ENCODE measurements at places on chromosomes 13 and 19.

DNA sequence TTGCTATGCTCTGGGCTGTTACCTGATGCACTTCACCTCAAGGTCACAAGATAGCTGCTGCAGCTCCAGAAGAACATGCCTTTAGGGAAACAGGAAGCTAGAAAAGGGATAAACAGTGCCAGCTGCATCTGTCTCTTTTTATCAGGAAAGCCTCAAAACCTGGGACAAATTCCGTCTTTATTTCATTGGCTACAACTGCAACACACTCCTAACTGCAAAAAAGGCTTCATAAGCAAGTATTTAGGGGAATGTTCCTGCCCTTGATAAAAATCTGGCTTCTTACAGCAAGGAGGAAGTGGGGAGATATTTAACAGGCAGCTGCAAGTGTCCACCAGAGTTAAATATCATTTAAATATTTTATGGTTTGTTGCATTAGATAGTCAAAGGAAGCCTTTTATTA lies 34.2 kb upstream of the SERTM1 start:
- H3K27ac ChIP-seq = no peak overlapping the region
- no peaks in the 10 kb centered on the region for H3K4me1 ChIP-seq
- DNase-seq = no peak
- H3K4me3 ChIP-seq = no peak overlapping the region

DNA sequence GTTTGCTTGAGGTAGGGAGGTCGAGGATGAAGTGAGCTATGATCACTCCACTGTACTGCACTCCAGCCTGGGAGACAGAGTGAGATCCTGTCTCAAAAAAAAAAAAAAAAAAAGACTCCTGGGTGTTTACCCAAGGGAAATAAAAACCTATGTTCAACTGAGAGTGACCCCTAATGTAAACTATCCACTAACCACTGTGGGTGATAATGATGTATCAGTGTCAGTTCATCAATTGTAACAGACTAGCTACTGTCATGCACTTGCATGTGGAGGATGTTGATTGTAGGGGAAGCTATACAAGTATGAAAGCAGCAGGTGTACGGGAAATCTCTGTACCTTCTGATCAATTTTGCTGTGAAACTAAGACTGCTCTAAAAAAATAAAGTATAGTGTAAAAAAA lies 2.6 kb upstream of the CIB3 start:
- DNase-seq = no peak
- H3K27ac ChIP-seq = no peak overlapping the region
- no peaks in the 10 kb centered on the region for H3K36me3 ChIP-seq
- no peak overlapping the region for H3K4me3 ChIP-seq
- peaks cover 8% of the 10 kb centered on the region for H3K4me1 ChIP-seq

GRCh38 chr13:22562116-22562515 lies 618.7 kb upstream of the SGCG start:
- no peaks in the 10 kb centered on the region for H3K27me3 ChIP-seq
- no peak overlapping the region for H3K27ac ChIP-seq
- no peak overlapping the region for H3K4me3 ChIP-seq
- DNase-seq = no peak
- no peaks in the 10 kb centered on the region for H3K4me1 ChIP-seq

- H3K4me3 ChIP-seq = no peak overlapping the region
- no peaks in the 10 kb centered on the region for H3K36me3 ChIP-seq
- peak; percentile 75 for DNase-seq
- no peaks in the 10 kb centered on the region for H3K27me3 ChIP-seq
These were observed 41.7 kb upstream of the CEACAM20 start for GRCh38 chr19:44570984-44571684.

DNA sequence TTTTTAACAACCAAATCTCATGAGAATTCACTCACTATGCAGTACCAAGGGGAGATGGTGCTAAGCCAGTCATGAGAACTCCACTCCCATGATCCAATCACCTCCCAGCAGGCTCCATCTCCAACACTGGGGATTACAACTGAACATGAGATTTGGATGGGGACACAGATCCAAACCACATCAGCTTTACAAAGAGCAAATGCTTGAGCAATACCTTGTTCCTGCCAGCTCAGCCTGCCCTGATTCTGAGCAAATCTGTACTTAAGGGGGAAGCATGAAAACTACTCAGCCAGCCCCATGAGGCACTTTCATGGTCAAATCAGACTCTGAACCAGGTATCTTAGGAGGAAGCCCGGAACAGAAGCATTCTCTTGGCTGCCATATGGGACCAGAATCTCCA lies 259.9 kb downstream of the TBC1D4 start:
- H3K27me3 ChIP-seq = 0 out of 2 replicates have a peak, but pooled peaks cover 5% of the 10 kb centered on the region
- DNase-seq = no peak
- no peak overlapping the region for H3K4me3 ChIP-seq
- H3K36me3 ChIP-seq = no peaks in the 10 kb centered on the region

DNA sequence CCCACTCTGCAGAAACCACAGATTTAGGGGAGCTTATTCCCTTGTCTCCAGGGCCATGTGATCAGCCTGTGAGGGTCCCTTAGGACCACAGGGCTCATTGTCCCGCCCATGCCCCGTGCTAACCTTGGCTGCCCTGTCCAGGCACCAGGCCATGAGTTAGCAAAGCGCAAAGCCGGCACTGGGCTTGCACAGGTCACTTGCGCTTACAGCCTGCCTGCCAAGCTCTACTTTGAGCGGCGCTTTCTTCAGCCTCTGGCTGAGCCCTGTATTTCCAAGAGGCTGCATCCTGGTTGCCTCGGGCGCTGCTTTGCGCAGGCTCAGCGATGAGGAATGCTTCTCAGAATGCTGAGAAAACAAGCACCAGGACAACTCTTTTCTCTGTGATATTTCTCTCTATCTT lies 188.0 kb downstream of the TDRD3 start:
- H3K36me3 ChIP-seq = no peaks in the 10 kb centered on the region
- peaks cover 29% of the 10 kb centered on the region for H3K4me1 ChIP-seq
- H3K27me3 ChIP-seq = no peaks in the 10 kb centered on the region

- peak; percentile 100 for DNase-seq
- H3K27ac ChIP-seq = peak overlapping the region; percentile 95
- no peak overlapping the region for H3K4me3 ChIP-seq
- peaks cover 61% of the 10 kb centered on the region for H3K4me1 ChIP-seq
- no peaks in the 10 kb centered on the region for H3K27me3 ChIP-seq
- H3K36me3 ChIP-seq = no peaks in the 10 kb centered on the region
These were observed 529.3 kb downstream of the IRS2 start for GRCh38 chr13:109256866-109257760.

GRCh38 chr13:99471221-99472121 lies 29.8 kb upstream of the TM9SF2 start:
- H3K4me3 ChIP-seq = no peak overlapping the region
- H3K27ac ChIP-seq = no peak overlapping the region
- H3K27me3 ChIP-seq = no peaks in the 10 kb centered on the region
- no peaks in the 10 kb centered on the region for H3K36me3 ChIP-seq
- DNase-seq = no peak

DNA sequence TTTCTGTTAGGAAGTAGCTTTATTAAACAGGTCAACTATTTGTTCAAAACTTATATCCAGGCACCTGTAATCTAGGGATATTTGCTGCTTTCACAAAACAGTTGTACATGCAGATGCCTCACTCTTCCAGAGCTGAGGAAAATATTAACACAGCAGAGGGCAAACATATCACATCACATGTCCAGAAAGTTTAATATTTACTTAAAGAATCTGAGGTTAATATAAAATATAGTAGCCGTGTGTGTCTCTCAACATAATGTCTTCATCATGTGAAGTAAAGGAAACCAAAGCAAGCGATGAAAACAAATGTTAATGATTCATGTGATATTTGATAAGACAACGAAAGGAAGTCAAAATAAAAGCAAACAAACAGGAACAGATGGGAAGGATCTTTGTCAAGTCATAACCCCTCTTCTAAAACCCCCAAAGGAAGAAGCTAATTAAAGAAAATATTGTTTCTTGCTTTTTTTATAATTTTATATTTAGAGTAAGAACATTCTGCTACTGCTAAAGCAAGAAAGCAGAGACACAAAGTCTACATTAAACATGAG lies 418.8 kb downstream of the DACH1 start:
- H3K27me3 ChIP-seq = no peaks in the 10 kb centered on the region
- no peak overlapping the region for H3K27ac ChIP-seq
- H3K4me1 ChIP-seq = no peaks in the 10 kb centered on the region
- H3K36me3 ChIP-seq = no peaks in the 10 kb centered on the region

DNA sequence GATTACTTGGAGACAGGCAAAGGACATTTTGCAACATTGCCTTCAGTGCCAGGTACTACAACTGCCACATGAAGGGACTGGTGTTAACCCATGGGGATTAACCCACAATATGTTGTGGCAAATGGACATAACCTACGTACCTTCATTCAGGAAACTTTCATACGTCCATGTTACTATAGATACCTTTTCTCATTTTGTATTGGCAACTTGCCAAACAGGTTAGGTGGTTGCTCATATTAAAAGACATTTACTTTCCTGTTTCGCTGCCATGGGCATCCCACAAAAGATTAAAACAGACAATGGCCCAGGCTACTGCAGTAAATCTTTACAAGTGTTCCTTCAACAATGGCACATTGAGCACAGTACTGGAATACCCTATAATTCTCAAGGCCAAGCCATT lies 925.3 kb downstream of the SLITRK6 start:
- H3K27ac ChIP-seq = no peak overlapping the region
- no peaks in the 10 kb centered on the region for H3K4me1 ChIP-seq
- no peak for DNase-seq
- no peaks in the 10 kb centered on the region for H3K27me3 ChIP-seq
- no peak overlapping the region for H3K4me3 ChIP-seq
- no peaks in the 10 kb centered on the region for H3K36me3 ChIP-seq

Data from SJSA1 (cell line).